Activated naive CD8-positive, alpha-beta T cell treated with anti-CD3 and anti-CD28 coated beads, Interleukin-2, amount 50 U/mL, for 24 hours (primary cell): ENCODE measurements at places on chromosomes 6 and 20.

- peak; percentile 69 for DNase-seq
These were observed 417 bp downstream of the NFATC2 start for GRCh38 chr20:51542033-51542570.

DNA sequence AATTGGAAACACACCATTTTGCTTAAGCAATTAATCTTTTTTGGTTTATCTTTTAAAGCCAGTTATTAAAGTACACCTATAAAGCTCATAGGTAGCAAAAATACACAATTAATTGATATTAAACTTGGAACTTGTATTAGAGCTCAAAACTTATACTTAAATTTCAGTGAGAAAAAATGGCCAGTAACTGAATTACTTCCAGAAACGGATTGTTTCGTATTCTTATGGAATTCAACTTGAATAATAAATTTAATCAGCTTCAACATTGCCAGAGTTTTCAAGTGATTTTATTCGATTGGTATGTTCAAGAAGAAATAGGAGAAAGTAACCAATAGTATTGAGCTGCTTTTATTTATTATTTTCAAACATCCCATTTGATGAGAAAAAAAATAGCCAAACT lies 112.7 kb upstream of the PDE10A start:
- no peak for DNase-seq

GRCh38 chr6:24780206-24780605 lies 5.5 kb downstream of the GMNN start:
- no peak for DNase-seq

DNA sequence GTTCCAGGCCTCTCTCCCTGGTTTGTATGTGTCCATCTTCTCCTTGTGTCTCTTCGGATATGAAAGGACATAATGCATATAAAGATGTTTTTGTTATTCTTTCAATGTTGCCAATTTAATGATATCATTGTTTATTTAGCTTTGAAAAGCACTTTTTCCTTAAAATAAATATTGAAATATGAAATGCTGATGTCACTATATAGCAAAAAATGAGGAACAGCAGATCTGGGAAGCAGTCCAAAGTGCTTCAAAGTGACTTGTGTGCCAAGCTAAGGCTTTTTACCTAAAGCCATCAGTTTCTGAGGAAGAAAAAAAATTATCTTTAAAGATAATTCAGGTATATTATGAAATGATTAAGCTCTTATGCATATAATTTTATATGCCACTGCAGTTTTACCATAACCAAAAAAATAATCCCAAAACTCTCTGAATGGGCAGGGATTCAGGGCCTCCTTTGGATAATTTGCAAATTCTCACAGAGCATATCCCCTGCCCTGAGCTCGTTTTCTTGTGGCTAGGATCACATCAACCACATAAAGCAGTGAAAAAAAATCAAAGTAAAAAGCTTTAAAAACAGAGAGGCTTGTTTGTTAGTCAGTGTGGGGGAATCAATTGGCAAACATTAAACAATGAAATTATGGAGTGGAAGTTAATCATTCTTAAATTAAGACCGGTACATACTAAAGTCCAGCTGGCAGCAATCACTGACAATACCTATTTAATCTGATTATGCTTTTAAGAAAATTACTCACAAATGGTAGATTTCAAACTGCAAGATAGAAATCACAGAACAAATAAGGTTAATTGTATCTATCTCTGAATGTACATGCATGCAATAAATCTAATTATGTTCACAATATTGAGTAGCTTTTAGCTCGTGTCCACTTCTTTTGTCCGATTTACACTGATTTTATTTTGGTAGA lies 1027.9 kb upstream of the ADGRB3 start:
- no peak for DNase-seq

DNA sequence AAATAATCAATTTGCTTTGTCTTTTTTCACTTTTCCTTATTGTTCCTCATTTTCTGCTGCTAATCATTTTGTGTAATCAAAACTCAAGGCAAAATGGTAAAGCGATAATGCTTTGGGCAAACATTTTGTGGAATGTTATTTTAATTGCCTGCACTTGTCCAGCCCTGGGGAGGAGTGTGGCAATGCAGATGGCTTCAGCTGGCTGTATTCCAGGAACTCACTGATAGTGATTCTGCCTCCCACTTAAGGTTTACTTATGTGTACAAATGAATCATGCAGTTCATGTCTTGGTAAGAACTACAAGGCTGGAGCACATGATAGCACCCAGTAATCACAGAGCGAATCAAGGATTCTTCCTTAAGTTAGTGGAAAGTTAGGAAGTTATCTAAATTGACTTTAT lies 107.8 kb downstream of the COL19A1 start:
- DNase-seq: no peak

DNA sequence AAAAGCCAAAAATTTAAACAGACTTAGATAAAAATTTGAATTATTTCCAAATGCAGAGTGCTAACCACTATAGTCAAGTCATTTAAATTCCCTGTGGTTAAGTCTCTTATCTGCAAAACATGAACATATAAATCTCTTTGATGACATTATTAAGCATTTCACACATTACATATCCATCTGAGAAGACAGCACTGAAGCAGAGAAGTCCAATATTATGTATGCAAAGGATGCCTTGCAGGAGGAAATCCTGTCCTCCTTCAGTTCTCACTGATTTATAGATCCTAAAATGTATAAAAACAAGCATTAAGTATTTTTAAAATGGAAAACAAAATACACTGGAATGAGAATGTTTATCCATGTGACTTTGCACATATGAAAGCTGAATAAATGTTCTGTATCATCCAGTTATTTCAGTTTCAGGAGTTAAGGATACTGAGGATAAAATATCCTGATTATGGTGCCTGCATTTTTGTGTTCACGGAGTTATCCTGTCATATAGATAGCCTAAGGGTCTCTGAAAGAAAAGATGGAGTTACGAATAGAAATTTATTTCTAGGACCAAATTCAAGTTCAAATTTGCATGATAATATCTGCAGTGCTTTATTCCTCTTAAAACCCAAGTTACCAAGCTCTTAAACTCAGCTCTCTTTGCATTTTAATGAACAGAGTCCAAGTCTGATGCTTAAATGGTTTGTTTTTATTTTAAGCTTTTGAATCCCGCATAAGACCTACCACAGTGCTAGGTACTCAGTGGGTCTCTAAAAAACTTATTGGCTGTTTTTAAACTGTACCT lies 145.4 kb downstream of the PRKN start:
- DNase-seq: no peak
